ENCODE measurements at places on chromosomes 11 and 22. TPM values are rescaled to one million over a fixed set of nuclear protein-coding genes. Genes with fewer than 3 reads are reported as not detected.
A peak's percentile ranks its signal among the peaks of the same experiment; 100 is the strongest.

- ATAC-seq, result peak; percentile 91
These were observed 109.2 kb downstream of the FAM76B start for GRCh38 chr11:95680169-95680929.

DNA sequence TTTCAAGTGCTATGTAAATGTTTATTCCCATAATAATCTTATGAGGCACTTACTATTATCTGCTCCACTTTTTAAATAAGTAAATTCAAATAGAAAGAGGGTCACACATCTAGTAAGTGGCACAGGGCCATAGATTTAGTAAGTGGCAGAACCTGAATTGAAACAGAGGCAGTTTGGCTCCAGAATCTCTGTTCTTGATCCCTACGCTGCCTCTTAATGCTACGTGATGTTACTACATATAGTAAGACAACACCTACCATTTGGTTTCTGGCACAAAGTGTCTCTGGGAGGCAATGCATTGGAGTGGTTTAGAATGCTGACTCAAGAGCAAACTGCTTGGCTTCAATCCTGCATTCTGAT is 1018.3 kb downstream of the DLG2 start:
- no peak for ATAC-seq

LGALS1 gene
- total RNA-seq, result 1,081 TPM

RIBC2 gene
- 0.94 TPM for total RNA-seq

DNA sequence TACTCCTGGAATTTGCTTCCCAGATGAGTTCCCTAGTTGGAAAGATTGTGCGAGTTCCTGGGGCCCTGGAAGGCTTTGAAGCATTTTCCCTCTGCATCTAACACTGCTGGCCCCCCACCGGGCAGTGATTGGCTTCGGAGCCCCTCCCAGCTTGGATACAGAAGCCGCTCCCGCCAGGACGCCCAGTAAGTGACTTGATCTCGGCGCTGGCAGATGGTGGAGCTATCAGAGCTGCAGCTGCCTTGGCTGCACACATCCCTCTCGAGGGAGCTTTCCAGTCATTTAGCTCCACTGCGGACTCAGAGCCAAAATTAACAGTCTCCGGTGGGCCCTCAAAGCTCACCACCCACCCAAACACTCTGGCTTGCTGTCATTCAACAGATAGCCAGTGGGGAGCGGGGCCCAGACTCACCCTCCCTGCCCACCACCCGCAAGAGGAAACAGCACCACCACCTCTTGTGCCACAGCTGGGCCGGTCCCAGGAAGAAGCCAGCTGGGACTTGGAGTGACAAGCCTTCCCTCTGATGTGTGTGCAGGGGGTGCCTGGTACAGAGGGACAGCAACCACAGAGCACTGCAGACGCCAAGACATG is 162.3 kb downstream of the TRIM29 start:
- ATAC-seq, result no peak

- no peak for ATAC-seq
These were observed 423.7 kb downstream of the SHANK2 start for GRCh38 chr11:70828593-70829082.

TRIM3 gene
- total RNA-seq, result 31.7 TPM

JAML gene
- total RNA-seq, result 0.58 TPM

- no peak for ATAC-seq
These were observed 28.7 kb downstream of the TMPRSS6 start for GRCh38 chr22:37080838-37081237.

DNA sequence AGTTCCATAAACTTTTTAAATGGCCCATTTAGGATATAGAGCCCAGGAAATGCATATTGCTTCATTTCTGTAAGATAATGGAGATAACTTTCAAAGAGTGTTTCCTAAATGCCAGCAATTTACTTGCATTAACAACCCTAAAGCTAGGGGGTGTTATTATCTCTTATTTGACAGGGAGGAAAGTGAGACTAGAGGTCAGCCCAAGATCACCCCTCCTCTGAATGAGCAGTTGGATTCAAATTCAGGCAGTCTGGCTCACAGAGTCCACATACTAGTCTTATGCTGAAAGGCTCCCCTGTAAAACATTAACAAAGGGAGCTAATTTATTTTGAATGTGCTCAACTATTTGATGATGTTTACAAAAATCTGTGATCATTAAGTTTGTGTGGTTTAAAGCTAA is 49.9 kb upstream of the TRIM77 start:
- ATAC-seq, result no peak

GRCh38 chr11:92276773-92277172 is 52.2 kb downstream of the FAT3 start:
- ATAC-seq, result no peak

GRCh38 chr11:33808228-33808828 is 34.0 kb upstream of the FBXO3 start:
- ATAC-seq, result peak; percentile 85

DNA sequence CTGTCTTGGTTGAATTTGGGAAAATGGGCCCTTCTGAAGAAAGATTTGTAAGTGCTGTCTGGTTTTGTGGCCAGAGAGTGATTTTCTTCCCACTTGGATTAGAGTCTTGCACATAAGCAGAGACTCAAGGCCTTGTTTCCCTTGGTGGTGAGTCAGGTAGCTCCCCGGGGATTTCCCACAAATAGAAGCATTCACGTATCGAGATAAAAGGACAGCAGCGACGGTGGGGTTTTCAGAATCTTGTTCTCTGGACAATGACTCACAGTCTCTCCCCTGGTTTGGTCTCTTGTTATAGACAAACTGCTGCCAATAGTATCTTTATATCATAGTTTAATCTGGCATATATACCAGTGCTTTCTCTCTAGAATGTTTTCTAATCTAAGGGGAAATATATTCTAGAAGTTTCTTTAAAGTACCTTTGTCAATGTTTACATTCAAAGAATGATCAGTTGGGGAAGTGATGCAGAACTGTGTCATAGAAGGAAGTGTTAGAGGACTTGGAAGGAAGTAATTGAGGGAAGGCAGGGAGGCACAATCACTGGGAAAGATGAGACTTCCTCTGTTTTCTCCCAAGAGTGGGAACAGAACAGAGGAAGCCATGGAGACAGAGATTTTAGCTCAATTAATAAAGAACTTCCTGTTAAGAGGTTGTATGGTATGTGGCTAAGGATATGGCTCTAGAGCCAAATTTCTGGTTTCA is 18.1 kb downstream of the POLA2 start:
- peak; percentile 17 for ATAC-seq

GRCh38 chr11:125263268-125263790 is 98.8 kb downstream of the PKNOX2 start:
- ATAC-seq, result peak; percentile 68

- ATAC-seq, result no peak
These were observed 316.2 kb downstream of the SOX6 start for GRCh38 chr11:16040151-16040550.

CD44 gene
- 259 TPM for total RNA-seq

Measured in gastroesophageal sphincter (tissue), 4 donors.